ENCODE measurements at places on chromosomes 1 and 21.

GRCh38 chr1:230568676-230569075 is 73.6 kb upstream of the COG2 start:
- DNase-seq: no peak

GRCh38 chr1:818618-819291 is 105.0 kb upstream of the SAMD11 start:
- DNase-seq: no peak

GRCh38 chr1:65872301-65872700 is 79.6 kb downstream of the PDE4B start:
- DNase-seq: no peak

- no peak for DNase-seq
Measured at GRCh38 chr1:57376041-57376440, 47.8 kb downstream of the DAB1 start.
